ENCODE measurements at places on chromosomes 5 and 9.

GRCh38 chr5:150295741-150296486, 6.3 kb upstream of the CAMK2A start:
- DNase-seq: no peak

GRCh38 chr5:139368613-139369012, 14.5 kb downstream of the SLC23A1 start:
- DNase-seq: no peak

DNA sequence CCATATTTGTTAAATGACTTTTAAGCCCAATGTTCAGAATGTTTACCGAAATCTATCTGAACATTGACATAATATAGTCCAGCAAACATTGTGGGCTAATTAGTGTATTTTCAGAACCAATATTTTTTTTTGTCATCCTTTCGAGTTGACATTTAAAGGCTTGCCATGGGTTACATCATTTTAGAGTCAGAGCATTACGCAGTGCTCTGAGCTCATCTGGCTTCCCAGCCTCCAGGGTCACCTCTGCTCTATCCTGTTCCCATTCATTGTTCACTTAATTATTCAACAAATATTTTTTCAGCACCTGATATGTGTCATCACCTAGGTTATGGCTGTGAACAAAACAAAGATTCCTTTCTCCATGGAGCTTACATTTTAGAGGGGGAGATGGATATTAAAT, 80.2 kb downstream of the SREK1 start:
- DNase-seq: no peak

GRCh38 chr9:133181561-133181960, 17.8 kb upstream of the GBGT1 start:
- no peak for DNase-seq

GRCh38 chr9:91111876-91112275, 249.8 kb downstream of the AUH start:
- DNase-seq: no peak

GRCh38 chr9:93713716-93714115, 137.3 kb downstream of the PHF2 start:
- DNase-seq: no peak

- DNase-seq: peak; percentile 73
These were observed 26.2 kb downstream of the TCF7 start for GRCh38 chr5:134140530-134141201.

DNA sequence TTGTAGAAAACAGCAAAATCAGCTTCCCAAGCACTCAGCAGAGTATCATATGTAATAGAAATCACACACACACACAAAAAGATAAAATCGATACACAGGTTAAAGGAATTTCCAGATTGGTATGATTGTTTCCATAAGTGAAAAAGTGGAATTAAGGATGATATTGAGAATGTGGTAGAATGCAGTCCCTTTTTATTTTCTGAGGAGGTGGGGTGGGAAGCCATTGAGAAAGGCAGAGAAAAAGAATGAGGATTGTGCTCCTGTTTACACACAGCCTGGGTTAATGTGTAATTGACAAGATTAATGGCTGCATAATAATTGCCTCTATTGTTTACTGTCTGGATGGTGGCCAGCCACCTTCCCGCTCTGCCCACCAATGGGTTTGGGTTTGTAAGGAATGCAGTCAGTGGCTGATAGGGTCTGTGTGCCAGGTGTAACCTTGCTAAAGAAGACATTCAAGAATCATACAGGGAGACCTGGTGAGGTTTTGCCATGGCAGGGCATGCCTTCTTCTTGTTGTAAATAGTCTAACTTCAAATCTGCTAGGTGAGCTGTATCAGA, 177.2 kb upstream of the MAP3K1 start:
- DNase-seq: no peak

DNA sequence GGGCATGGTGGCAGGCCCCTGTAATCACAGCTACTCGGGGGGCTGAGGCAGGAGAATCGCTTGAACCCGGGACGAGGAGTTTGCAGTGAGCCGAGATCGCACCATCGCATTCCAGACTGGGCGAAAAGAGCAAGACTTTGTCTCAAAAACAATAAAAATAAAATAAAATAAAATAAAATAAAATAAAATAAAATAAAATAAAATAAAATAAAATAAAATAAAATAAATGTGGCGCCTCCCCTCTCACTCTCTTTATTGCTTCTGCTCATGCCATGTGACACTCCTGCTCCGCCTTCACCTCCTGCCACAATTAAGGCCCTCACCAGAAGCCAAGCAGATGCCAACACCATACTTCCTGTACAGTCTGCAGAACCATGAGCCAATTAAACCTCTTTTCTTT, 3.8 kb upstream of the SHC3 start:
- DNase-seq: no peak

DNA sequence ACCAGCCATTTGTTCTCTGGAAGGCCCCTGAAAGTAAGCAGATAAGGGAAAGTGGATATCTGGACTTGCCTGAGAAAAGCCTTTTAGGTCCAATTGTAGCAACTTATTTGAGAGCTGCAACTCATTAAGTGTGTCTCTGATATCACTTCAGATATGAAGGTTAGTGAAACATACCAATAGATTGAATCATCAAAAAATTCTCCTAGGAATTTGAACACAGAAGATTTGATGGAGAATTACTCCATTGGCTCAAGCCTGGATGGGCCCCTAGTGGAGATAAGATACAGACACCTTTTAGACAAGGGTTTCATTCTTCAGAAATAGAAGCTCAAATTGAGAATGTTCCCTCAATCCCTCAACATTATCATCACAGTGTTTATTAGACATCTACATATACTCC, 356.7 kb downstream of the NDUFS4 start:
- no peak for DNase-seq

DNA sequence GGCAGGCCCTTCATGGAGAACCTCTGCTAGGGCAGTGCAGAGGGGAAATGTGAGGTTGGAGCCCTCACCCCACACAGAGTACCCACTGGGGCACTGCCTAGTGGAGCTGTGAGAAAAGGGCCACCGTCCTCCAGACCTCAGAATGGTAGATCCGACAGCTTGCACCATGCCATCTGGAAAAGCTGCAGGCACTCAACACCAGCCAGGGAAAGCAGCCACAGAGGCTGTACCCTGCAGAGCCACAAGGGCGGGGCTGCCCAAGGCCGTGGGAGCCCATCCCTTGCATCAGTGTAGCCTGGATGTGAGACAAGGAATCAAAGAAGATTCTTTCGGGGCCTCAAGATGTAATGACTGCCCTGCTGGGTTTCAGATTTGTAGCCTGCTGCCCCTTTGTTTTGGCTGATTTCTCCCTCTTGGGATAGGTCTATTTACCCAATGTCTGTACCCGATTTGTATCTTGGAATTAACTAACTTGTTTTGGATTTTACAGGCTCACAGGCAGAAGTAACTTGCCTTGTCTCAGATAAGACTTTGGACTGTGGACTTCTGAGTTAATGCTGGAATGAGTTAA, 16.6 kb upstream of the ZDHHC11 start:
- DNase-seq: peak; percentile 25

DNA sequence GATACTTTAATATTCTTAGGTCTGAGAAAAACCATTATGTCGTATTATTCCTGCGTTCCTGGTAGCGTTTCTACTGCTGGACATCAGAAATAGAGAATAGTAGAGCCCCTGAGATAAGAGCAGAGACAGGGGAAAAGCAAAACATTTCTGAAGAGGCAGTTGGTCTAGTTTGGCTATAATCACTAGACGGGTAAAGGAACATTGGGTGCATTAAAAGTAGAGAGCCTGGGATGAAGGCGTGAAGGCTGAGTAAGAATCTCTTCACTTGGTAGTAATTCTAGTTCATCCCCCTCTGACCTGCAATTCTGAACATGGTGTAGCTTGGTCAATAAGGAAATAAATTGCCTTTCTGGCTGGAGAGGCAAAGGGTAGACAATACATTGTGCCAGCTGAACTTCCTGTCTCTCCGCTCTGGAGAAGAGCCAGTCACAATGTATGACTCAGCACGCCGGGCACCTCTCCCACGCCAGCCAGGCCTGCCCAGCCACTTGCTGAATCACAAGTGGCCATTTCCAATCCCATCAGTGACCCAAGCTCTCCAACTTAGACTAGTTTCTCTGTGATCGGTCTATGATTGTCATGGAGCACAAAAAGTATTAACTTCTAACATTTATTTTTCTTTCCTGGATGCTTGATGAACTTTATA, 75.4 kb downstream of the STK32A start:
- DNase-seq: peak; percentile 80

DNA sequence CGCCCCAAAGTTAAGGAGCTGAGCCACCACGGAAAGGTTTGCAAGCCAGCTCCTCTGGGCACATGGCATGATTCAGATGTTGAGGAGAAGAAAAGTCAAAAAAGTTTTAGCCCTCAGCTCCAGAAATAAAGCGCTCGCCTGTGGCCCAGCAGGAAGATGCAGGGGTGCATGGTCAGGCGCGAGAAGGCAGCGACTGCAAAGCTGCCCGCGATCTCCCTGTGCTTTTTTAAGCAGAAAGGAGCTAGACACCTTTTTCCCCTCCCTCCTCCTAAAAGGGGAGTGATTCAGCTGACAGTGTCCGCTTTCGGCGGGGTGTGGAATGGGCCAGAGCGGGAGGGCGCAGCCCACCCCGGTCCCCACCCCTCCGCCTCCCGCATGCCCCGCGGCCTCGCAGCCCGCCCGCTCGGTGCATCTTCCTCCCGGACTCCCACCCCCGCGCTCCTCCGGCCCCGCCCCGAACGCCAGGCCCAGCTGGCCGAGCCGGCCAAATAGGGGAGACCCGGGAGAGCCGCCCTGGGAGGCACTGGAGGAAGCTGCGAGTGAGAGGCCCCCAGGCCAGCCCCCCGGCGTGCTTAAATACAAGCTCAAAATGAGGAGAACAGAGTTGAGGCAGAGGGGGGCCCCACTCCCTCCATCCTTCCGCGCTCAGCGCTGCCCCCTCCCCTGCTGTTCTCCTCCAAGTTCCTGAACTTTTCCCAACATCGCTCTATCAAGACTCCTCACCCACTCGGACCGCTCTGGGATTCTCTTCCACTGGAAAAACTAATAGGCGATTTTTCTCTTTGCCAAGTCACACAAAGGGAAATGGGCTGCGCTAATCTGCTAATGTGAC, at the start of gene ADAMTS12:
Gene ADAMTS12, minus strand, starts transcription at position 203 of the 832 bp plus-strand sequence. Its CDS starts 134 bp downstream, at position 69.
- DNase-seq: peak; percentile 23

GRCh38 chr5:10789021-10789420, 28.0 kb upstream of the DAP start:
- DNase-seq: peak; percentile 18

DNA sequence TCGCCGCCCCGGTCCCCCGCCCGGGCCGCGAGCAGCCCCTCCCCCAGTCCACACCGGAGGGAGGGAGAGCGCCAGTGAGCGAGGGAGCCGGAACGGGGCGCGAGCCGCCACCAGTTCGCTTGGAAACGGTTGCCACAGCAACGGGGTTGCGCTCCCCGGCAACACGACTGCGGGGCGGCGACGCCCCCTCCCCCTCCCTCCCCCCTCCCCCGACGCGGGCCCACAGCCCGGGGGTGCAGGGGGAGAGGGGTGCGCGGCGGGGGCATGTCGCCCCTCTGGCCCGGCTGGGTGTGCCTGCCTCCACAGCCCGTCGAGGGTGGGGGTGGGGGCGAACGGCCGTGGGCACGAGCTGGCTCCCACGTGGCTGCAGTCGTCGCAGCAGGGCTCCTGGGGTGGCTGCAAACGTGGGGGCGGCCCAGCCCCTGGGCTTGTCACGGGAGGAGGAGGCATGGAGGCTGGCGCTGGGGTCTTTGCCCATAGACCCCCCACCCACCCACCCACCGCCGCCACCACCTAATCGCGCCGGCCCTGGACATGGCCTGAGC, 524 bp downstream of the PRR7 start:
- DNase-seq: peak; percentile 67

GRCh38 chr5:41883243-41883642, 13.0 kb upstream of the OXCT1 start:
- no peak for DNase-seq

GRCh38 chr5:36239370-36240293, 2.1 kb downstream of the NADK2 start:
- DNase-seq: no peak

DNA sequence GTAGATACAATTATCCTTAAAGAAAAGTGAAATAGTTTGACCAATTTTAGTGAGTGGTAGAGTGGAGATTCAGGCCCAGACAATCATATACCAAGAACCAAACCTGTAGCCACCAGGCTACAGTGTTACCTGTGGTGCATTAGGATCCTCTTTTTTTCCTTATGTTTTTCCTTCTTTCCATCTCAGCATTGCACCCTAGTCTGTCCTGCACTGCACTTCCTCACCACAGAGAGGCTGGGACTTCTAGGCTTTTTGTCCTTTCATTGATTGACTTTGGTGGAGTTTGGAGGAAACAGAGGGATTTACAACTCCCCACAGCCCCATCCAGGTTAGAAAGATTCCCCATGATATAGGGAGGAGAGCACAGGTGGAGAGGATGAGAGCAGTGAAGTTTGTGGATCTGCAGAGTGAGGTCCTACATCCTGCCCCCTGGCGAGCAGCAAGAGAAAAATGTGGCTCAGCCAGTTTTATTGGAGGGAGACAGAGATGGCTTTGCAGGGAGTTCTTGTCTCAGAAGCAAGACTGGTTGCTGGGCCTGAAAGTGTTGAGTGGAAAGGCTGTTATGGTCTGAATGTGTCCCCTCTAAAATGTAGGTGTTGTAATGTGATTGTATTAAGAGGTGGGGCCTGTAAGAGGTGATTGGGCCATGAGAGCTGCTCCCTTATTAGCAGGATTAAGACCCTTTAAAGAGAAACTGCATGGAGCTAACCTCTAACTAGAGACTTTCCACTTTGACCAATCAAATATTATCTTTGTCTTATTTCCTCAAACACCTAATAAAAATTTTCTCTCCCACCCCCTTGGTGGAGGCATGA, 36.2 kb downstream of the KIF4B start:
- no peak for DNase-seq

- DNase-seq: peak; percentile 54
These were observed 31.6 kb downstream of the TNFSF8 start for GRCh38 chr9:114898741-114899140.

DNA sequence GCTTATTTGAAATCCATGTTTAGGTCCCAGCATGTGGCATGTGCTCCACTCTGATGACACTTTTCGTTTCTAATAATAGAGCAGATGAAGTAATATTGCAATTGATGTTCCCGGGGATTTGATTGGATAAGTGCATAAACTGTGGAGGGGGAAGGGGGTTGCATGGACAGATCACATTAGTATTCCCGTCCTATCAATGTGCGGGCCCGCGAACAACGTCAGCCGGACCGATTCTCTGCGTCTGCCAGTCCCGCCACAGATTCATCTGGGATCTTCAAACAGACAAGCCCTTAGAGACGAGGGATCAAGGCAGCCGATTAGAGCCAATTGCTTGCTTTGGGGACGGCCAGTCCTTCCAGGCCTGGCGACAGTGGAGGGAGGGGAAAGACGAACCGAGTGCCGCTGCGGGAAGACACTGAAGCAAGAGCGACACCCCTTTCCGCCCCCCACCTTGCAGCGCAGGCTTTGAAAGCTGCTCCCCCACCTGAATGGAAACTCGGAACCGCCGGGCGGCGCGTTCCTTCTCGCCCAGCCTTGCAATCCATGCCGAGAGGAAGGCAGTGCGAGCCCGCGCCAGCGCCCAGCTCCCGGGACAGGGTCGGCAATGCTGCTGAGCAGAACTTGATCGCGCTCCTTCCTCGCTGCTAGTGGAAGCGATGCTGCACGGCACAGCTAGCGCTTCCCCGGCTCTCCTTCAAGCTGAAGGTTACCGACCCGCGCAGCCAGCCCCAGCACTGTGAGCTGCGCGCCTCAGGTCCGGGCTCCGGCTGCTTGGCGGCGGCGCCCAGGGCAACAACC, at the start of gene RGS7BP:
Gene RGS7BP, plus strand, starts transcription at position 247 of the 798 bp plus-strand sequence. CDS start 610 bp downstream, outside the sequence.
- DNase-seq: no peak
